ENCODE measurements at places on chromosomes 11 and 22. TPM values are rescaled to one million over a fixed set of nuclear protein-coding genes. Genes with fewer than 3 reads are reported as not detected.

The PSMC3 gene
- total RNA-seq = 110 TPM

The SVIP gene
- 2.6 TPM for total RNA-seq

The PLXNB2 gene
- 157 TPM for total RNA-seq

The ARHGEF12 gene
- 38.2 TPM for total RNA-seq

The UBQLNL gene
- total RNA-seq = not detected

The CSRP3 gene
- total RNA-seq = not detected

The OR56A1 gene
- not detected for total RNA-seq

The DGCR6 gene
- 1.4 TPM for total RNA-seq

The PYGM gene
- 5.4 TPM for total RNA-seq

The MMP27 gene
- not detected for total RNA-seq

The TBX10 gene
- not detected for total RNA-seq

The WBP2NL gene
- total RNA-seq = not detected

The OR2AT4 gene
- not detected for total RNA-seq

The ZNF280B gene
- 1.2 TPM for total RNA-seq

The ZNF143 gene
- 10.2 TPM for total RNA-seq

The CDC45 gene
- 3.1 TPM for total RNA-seq

The F2 gene
- total RNA-seq = not detected

The OR5J2 gene
- total RNA-seq = not detected

The NUDT8 gene
- 10.0 TPM for total RNA-seq

The CHRM4 gene
- not detected for total RNA-seq

The GGTLC2 gene
- total RNA-seq = not detected

The ELMOD1 gene
- not detected for total RNA-seq

All from pericardium fibroblast (primary cell).